ENCODE measurements at places on chromosomes 7 and 10. TPM values are rescaled to one million over a fixed set of nuclear protein-coding genes. Genes with fewer than 3 reads are reported as not detected.

SPDYE6 gene
- not detected for total RNA-seq

NRP1 gene
- total RNA-seq = 18.1 TPM

VOPP1 gene
- 101 TPM for total RNA-seq

HSPA12A gene
- total RNA-seq = 18.1 TPM

PAPOLB gene
- not detected for total RNA-seq

SGCE gene
- 53.1 TPM for total RNA-seq

PMPCB gene
- 89.3 TPM for total RNA-seq

OPN1SW gene
- not detected for total RNA-seq

PTF1A gene
- not detected for total RNA-seq

MLXIPL gene
- not detected for total RNA-seq

OR2A12 gene
- not detected for total RNA-seq

HTR5A gene
- not detected for total RNA-seq

SFMBT2 gene
- total RNA-seq = 8.1 TPM

SHOC2 gene
- total RNA-seq = 14.3 TPM

CNPY1 gene
- total RNA-seq = not detected

SMARCD3 gene
- 13.1 TPM for total RNA-seq

SSC4D gene
- total RNA-seq = 11.0 TPM

ST8SIA6 gene
- not detected for total RNA-seq

CH25H gene
- not detected for total RNA-seq

NKX1-2 gene
- not detected for total RNA-seq

KLF14 gene
- total RNA-seq = not detected

FAM241B gene
- 14.2 TPM for total RNA-seq

TMEM120A gene
- total RNA-seq = 36.5 TPM

AGBL3 gene
- 0.81 TPM for total RNA-seq

ZFAND4 gene
- total RNA-seq = 5.2 TPM

FKBP6 gene
- not detected for total RNA-seq

CCNJ gene
- total RNA-seq = 1.2 TPM

IFIT1B gene
- total RNA-seq = not detected

PON2 gene
- total RNA-seq = 105 TPM

POLR3A gene
- total RNA-seq = 12.8 TPM

RAPGEF5 gene
- 10.2 TPM for total RNA-seq

ETV1 gene
- total RNA-seq = 2.5 TPM

TSPAN15 gene
- total RNA-seq = 51.0 TPM

CYTH3 gene
- 7.0 TPM for total RNA-seq

Measured in Caki2 (cell line).